HFFc6 (cell line): ENCODE measurements at places on chromosomes 7 and 10.

DNA sequence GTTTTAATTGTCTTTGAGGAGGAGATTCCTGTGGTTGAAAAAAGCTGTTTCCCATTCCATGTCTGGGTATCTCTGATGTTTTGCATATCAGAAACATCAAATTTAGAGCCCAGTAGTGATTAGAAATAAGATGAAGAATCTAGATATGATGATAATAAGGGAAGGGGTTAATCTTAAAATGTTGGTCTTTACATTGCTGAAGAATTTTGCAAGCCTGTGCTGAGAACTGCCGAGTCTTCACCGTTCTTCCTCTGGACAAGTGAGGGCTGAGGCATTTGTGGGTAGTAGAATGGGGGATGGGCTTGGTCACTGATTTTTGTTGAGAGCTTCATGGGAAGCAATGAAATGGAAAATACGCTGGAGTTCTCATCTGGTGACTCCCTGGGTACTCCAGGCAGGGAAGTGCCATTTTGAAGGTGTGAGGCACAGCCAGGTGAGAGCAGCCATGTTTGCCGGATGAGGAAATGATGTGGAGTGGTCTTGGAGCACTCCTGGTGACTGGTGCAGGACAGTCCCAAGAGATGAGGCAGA lies 10.2 kb downstream of the TCF7L2 start:
- no peak for DNase-seq

GRCh38 chr10:50575477-50576244 lies 48.1 kb downstream of the SGMS1 start:
- no peak for DNase-seq

DNA sequence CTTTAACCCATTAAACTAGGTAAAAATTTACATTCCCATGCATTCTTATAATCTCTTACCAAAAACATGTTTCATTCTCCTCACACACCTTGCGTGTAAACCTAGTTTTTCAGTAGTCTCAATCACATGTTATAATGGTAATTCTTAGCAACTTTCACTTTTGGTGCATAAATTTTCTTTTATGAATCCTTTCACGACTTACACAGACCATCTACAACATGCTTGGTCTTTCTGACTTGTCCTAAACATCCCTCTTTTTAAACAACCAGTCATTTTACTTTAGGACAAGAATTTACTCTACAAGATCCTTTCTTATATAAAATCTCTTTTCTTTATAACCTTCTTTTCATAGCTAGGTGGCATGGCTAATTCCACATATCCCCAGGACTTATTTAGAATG lies 25.8 kb downstream of the FBXL13 start:
- no peak for DNase-seq

DNA sequence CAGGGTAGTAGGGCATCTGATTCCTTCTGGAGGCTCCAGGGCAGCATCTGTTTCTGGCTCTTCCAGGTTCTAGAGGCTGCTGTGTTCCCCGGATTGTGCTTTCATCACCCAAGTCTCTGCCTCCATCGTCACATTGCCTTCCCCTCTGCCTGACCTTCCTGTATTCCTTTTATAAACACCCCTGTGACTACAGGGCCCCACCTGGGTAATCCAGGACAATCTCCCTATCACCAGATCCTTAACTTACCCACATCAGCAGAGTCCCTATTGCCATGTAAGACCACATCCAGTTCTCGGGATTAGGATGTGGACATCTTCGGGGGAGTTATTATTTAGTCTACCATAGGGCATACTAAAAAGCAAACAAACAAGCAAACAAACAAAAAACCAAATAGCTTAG lies 39.4 kb upstream of the AGR3 start:
- DNase-seq, result no peak
